ENCODE measurements at places on chromosomes 3 and 15.

DNA sequence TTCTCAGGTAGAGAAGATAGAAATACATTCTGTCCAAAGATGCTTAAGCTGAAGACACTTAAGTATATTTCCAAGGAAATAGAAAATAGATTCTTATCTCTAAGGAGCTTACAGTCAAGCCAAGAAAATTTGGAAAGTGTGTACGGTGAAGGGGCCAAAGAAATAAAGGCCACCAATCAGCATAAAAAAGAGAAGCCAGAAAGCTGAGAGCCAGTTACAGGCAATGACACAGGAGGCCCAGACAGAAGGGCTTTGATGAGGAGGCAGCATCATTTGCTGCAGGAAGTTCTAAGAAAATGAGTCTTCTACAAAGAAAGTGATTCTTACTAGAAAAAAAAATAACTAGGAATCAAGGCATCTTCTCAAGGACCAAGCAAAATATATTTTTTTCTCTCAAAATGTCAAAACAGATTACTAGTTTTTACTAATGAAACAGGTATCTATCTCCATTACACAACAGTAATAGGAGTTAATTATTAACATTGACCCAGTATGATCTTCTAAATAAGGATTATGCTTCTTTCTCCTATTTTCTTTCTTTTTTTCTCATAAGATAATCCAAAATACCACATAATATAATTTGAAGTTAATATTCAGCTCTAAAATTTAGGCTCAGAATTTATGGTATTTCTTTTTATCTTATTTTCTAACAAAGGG lies 82.1 kb upstream of the PHLDB2 start:
- DNase-seq = no peak

GRCh38 chr3:134362670-134363380 lies 11.4 kb downstream of the AMOTL2 start:
- DNase-seq = no peak

DNA sequence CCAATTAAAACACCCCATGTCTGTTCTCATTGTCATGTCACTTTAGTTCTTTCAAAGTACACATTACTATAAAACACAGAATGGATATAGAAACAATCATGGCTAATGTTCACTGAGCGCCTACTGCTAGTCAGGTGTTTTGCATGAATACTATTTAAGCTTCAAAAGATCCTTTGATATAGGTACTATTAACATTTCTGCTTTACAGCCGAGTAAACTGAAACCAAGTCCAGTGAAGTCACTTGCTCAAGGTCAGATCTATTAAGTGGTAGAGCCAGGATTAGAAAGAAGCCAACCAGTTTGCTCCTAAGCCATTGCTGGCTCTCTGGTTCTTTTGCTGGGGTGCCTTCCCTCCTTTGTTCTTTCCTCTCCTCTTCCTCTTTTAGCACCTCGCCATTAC lies 32.4 kb upstream of the NMNAT3 start:
- DNase-seq = no peak

- no peak for DNase-seq
These were observed 1.0 kb downstream of the COPS2 start for GRCh38 chr15:49154359-49154758.

- DNase-seq = no peak
These were observed 78.8 kb downstream of the WNT5A start for GRCh38 chr3:55408193-55408826.

DNA sequence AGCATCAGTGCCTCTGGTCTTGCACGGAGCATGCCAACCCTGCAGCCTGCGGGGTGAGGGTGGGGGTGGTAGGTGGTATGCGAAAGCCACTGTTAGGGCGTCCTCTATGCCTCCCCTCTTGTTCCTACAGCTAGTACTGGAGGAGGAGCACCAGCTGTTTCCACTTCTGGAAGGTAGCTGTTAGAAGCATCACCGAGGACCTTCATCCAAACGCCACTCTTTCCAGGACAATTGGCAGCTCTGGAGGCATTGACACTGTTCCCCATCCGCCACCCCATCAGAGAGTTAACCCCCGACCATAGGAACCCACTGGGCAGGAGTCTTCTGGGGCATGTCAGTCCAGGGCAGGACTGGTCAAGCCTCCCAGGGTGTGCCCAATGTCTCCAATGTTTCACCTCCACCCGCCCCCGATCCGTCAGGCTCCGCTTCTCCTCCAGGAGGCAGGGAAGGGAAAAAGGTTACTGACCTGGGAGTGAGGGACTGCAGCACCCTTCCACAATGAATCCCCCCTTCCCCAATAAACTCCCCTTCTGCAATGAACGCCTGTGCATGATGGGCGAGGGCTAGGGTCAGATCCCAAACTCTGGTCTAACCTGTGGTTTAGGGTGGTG lies 487 bp downstream of the DUOX2 start:
- DNase-seq = no peak

- no peak for DNase-seq
These were observed 22.5 kb downstream of the TM4SF18 start for GRCh38 chr3:149310796-149311534.

- DNase-seq = no peak
These were observed 50.2 kb downstream of the SLC41A3 start for GRCh38 chr3:126033765-126034164.

- peak; percentile 72 for DNase-seq
These were observed 269.3 kb downstream of the ARPP21 start for GRCh38 chr3:35908366-35909232.

- no peak for DNase-seq
These were observed 132.9 kb downstream of the KLHL25 start for GRCh38 chr15:85661859-85662258.

- no peak for DNase-seq
These were observed 1354.1 kb upstream of the EPHA6 start for GRCh38 chr3:95460274-95460673.

DNA sequence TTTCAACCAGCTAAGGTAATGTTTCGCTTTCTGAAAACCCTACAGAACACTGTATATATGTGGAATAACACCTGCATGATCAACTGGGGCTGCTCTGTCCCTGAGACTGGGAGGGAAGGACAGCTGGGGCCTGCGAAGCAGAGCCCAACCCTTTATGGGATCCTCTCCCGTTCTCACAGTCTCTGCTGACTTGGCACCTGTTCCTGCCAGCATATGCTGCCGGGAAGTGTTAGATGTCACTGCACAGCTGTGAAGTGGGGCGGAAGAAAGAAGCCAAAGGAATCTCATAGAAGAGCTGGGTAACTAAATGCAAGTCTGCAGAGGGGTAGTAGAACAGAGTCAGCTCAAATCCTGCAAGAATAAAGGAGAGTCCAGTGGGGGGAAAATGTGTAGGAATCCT lies 29.6 kb downstream of the LRRC3B start:
- DNase-seq = no peak

- no peak for DNase-seq
These were observed 198.2 kb upstream of the STRIT1 start for GRCh38 chr3:155491696-155492095.

DNA sequence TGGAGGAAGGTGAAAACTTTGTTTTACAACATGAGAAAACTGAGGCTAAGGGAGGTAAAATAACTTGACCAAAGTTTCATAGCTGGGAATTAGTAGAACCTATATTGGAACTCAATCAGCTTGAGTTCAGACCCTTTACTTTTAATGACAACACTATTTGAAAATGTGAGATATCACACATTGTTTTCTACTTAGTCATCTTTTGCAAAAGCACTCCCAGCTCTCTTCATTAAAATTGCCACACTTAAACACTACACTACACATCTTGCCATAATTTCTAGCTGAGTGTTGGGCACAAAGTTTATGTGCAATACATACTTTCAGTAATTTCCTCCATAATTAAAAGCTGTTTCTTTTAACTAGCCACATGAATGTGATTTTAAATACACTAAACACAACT lies 230.4 kb upstream of the DCBLD2 start:
- DNase-seq = no peak

DNA sequence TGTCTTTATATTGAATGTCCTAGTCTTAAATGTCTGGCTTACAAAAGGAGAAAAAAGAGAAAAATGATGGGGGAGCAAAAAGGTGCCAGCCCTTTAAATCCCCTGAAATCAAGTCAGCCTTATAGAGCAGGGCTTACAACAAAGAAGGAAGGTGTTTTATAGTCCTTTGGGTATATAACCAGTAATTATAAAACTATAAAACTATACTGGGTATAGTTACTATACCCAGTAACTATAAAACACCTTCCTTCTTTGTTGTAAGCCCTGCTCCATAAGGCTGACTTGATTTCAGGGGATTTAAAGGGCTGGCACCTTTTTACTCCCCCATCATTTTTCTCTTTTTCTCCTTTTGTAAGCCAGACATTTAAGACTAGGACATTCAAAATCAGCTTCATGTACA lies 598.0 kb upstream of the SEMA6D start:
- no peak for DNase-seq

DNA sequence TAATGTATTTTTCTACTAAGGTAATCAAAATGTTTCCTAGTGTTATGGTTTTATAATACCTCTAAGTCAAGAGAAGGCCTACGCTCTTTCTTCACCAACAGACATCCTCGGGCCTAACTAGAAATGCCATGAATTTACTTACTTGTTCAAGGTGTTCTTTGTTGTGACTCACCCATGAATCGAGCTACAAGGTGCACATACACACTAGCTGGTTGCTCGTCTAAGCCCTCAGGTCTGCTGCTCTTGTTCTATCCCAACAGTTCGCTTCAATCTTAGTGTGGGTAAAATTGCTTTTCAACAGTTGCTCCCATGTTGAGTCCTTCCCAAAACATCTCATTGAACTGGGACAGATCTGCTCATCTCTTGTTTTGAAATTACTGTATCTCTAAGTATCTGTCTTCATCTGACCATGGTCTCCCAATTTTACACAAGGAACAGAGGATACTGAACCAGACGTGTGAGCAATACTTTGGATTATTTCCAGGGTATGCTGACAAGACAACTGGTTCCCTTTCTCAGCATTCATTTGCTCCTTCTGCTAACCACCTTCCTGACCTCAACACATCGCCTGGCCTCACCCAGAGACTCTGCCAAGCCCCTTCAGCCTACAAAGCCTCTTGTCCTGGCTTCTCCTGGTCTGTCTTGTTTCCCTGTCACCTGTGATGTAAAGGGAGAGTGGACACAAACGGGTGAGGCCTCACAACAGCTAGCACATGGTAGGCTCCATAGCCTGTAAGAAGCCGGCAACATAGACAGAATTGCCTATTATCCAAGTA lies 84.2 kb downstream of the NEDD4 start:
- DNase-seq = no peak

GRCh38 chr15:51992953-51993352 lies 21.4 kb upstream of the LEO1 start:
- no peak for DNase-seq

- no peak for DNase-seq
These were observed 157.3 kb upstream of the BHLHE40 start for GRCh38 chr3:4821975-4822374.

GRCh38 chr3:108834551-108834950 lies 12.0 kb downstream of the TRAT1 start:
- no peak for DNase-seq

- DNase-seq = no peak
These were observed 6.1 kb downstream of the EAF1 start for GRCh38 chr3:15433531-15433930.

DNA sequence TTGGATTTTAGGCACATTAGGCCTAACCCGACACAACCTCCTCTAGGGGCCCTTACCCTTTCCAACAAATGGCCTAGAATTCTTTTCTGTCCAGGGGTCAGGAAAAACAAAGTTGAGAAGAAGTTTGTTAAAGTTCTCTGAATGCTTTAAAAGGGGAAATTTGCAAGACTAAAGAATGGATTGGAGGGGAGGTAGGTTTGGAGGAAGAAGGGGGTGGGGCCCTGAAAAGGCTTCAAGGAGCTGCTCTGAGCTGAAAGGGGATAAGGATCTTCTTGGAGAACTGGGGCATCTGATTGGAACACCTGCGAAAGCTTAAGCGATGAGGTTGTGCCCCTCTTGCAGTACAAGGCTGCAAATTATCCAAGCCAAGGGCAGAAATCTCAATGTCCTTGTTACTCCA lies 3.9 kb upstream of the SENP2 start:
- DNase-seq = no peak

DNA sequence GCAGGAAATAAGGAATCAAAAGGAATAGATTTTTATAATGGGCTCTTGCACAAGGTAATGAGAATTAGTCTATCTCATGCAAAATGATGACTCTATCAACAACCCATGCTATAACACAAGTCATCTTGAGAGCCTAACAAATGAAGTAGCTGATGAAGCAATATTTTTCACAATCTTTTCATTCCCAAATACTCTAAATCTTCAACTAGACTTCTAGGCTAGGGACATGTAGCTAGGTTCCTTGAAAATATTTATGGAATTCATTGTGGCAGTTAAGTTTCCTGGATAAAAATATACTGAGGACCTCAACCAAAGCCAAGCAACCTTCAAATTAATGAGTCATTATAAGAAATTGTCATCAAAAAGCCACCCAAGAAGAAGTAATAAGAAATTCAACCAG lies 55.4 kb downstream of the DCBLD2 start:
- no peak for DNase-seq

DNA sequence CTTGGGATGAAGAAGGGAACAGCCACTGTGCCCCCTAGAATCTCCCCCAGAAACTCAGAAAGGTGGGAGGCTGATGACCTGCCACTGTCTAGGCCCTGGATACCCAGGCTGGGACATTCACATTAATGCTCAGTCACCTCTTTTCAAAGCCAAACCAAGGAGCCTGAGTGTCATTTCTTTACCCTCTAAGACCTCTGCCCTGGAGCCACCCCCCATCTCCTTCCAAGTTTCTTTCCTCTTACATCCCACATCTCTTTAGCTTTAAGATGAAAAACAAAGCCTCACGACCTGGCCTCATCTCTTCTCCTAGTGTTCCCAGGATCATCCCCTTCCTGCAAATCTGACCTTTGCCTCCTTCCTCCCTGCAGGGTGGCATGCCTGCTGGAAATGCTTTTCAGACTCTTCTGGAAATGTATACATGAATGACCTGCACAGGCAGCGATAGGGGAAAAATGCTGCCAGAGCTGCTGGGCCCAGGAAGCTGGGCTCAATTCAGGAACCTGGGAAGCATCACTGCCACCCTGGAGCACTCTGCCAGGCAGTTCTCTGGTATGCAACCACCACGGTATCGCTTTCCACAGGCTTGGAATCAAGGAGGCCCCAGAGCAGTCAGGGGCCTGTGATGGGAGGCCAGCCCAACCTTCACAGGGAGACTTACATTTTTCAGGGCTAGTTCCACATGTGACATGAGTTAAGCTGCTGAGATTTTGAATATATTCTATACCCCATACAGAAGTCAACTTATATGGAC lies 67.6 kb downstream of the DAPK2 start:
- DNase-seq = no peak

- no peak for DNase-seq
These were observed 133.2 kb upstream of the PLXND1 start for GRCh38 chr3:129739634-129740033.

DNA sequence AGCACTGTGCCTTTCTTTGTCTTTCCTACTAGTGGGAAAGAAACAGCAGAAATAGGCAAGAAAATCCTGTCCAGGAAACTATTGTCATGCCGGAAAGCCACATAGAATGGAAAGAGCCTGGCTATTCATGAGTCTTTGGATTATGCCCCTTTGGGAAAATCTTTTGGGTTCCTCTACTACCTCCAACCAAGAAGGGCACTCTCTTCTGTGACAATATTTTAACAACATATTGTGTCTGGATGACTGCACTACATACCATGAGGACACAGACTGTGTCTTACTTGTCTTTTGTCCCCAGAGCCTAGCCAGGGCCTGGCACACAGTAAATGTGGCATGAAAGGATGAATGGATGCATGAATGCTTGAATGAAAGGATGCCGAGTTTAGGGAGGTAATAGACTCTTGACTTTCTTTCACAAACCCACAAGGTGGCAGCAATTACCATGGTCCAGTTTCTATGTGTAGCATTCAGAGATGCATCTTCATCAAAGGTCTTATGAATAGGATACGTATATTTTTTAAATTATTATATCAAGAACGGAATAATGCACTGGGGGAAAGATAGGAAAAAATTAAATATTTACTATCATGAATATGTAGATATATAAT lies 30.3 kb downstream of the ARL14 start:
- peak; percentile 66 for DNase-seq

GRCh38 chr3:12143949-12144504 lies 14.7 kb downstream of the TIMP4 start:
- peak; percentile 4 for DNase-seq
